ENCODE measurements at places on chromosomes 3 and 15.

DNA sequence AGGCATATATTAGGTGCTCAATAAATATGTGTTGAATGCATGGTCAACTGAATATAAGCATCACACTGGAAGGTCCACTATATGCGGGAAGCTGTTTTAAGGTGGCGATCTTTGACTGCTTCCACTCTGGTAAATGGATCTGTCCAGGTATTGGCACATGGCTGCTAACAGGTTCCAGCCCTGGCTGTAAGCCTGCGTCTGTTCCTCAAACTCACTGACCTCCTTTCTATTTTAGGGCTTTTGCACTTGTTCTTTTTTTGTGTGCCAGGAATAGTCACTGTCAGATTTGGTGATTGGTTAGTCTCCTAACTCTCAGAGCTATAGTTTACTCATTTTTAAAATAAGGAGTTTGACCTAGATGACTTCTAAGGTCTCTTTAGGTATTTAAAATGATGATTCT, 46.2 kb downstream of the ADAMTSL3 start:
- H3K4me3 ChIP-seq: no peak overlapping the region
- H3K36me3 ChIP-seq: no peaks in the 10 kb centered on the region
- no peaks in the 10 kb centered on the region for H3K27me3 ChIP-seq
- DNase-seq: no peak

DNA sequence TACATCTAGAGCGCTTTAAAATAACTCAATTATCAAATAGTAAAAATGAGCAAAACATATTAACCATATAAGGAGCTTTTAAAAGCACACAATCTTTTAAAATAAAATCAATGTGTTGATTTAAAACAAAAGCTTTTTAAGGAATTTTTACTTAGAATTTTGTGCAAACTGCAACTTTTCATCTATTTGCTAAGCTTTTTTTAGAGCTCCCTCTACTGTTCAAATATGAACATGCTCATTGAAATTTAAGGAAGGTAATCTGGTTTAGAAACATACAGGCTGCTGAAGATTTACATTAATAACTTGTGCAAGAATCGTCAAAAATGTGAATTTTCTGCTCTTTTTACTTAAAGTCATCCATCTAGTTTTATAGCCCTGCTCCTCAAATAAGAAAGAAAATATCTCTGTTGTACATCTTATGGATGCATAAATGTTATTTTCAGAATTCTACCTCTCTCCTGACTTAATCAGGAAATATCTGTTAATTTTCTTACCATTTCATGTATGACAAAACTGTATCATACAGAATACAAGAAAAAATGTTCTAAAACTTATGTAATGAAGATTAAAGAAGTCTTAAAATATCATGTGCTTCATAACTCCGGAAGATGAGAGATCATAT, 469.4 kb upstream of the ROBO2 start:
- no peaks in the 10 kb centered on the region for H3K27me3 ChIP-seq
- H3K4me1 ChIP-seq: no peaks in the 10 kb centered on the region
- DNase-seq: peak; percentile 22
- H3K36me3 ChIP-seq: no peaks in the 10 kb centered on the region
- H3K27ac ChIP-seq: no peak overlapping the region

GRCh38 chr3:147758771-147759170, 349.6 kb downstream of the ZIC1 start:
- DNase-seq: peak; percentile 72
- H3K27ac ChIP-seq: peak overlapping the region; percentile 5
- H3K4me1 ChIP-seq: peaks cover 5% of the 10 kb centered on the region
- H3K36me3 ChIP-seq: no peaks in the 10 kb centered on the region
- no peaks in the 10 kb centered on the region for H3K27me3 ChIP-seq

- DNase-seq: peak; percentile 69
- H3K4me1 ChIP-seq: peaks cover 12% of the 10 kb centered on the region
- no peak overlapping the region for H3K27ac ChIP-seq
These were observed 91.6 kb downstream of the LRRK1 start for GRCh38 chr15:101010781-101011180.

DNA sequence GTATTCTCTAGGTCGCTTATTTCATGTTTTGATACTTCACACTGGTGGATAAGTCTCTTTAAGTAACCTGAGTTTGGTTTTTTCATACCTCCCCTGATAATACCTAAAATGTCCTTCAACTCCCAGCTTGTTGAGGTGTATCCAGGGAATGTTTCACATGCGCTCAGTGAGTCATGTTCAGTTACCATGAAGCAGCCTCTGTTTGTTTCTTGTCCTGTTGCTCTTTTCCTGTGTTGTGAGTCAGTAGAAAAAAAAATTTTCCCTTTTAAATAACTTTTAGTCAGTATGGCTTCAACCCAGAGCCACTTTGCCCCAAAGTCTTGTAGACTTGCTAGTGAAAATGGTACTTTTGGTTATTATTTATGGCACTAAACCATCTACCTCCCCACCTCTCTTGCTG, 278.4 kb upstream of the ZPLD1 start:
- H3K36me3 ChIP-seq: no peaks in the 10 kb centered on the region
- no peak overlapping the region for H3K4me3 ChIP-seq
- peak overlapping the region; percentile 86 for H3K27ac ChIP-seq
- H3K4me1 ChIP-seq: peaks cover 20% of the 10 kb centered on the region
- no peaks in the 10 kb centered on the region for H3K27me3 ChIP-seq

DNA sequence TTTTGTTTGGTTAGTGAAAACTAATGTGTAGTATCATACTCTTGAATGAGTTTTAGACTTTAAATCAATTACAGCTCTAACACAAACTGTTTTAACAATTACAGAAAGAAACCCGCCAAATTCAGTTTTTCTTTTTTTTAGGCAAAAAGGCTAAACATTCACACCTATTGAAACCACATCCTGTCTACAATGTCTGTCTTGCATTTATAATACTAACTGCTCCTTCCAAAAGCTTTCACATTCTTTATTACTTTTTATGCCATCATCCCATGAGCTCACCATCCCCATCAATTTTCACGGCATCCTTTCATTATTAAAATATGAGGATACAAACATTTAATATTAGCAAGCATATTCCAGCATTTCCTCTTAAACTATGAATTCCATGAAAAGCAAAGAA, 593.3 kb downstream of the FOXP1 start:
- peaks cover 44% of the 10 kb centered on the region for H3K36me3 ChIP-seq
- no peaks in the 10 kb centered on the region for H3K27me3 ChIP-seq
- no peak overlapping the region for H3K4me3 ChIP-seq
- peaks cover 52% of the 10 kb centered on the region for H3K4me1 ChIP-seq
- no peak for DNase-seq

DNA sequence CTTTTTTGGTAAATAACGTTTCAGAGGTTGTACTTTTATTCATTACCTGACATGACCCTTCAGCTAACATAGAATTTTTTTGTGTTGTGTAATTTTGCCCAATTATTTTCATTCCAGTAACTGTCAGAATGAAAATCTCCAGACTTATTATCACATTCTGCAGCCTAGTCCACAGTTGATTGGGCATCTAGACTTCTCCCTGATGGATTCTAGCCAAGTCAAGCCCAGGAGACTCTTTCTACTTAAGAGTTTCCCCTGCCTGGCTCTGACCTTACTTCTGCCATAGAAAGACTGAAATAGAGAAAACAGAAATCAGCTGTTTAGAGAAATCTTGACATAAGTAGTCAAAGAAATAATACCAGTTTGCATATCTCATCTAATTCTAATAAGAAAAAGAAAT, 82.9 kb upstream of the CDAN1 start:
- H3K4me1 ChIP-seq: no peaks in the 10 kb centered on the region
- H3K4me3 ChIP-seq: no peak overlapping the region
- no peaks in the 10 kb centered on the region for H3K27me3 ChIP-seq
- no peak overlapping the region for H3K27ac ChIP-seq
- H3K36me3 ChIP-seq: no peaks in the 10 kb centered on the region

- H3K27ac ChIP-seq: peak overlapping the region; percentile 100
- H3K27me3 ChIP-seq: no peaks in the 10 kb centered on the region
- peak overlapping the region; percentile 78 for H3K4me3 ChIP-seq
- peaks cover 33% of the 10 kb centered on the region for H3K4me1 ChIP-seq
These were observed 21.1 kb downstream of the ATRIP start for GRCh38 chr3:48467473-48468267.

DNA sequence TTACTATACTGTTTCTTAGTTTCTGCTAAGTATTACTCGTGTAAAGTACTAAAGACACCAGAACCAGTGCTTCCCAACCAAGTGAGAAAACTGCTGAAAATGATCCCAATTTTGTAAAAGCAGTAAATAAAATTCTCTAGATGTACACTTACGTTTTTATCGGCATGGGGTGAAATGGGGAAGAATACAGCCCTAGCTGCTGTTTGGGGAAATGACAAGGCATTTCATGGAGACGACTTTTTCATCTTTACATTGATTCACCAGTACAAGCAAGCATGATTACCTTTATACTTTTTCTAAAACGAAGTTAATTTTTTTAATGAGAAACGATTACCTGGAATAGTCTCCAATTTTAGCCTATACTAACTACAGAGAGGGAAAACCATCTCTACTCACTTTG, 1.4 kb downstream of the PSMD6 start:
- peaks cover 43% of the 10 kb centered on the region for H3K36me3 ChIP-seq
- H3K4me1 ChIP-seq: peaks cover 15% of the 10 kb centered on the region
- H3K27ac ChIP-seq: peak overlapping the region; percentile 91
- H3K27me3 ChIP-seq: no peaks in the 10 kb centered on the region

Data from osteoblast (primary cell).